Foreskin fibroblast (primary cell): ENCODE measurements at places on chromosomes 3 and 15.

DNA sequence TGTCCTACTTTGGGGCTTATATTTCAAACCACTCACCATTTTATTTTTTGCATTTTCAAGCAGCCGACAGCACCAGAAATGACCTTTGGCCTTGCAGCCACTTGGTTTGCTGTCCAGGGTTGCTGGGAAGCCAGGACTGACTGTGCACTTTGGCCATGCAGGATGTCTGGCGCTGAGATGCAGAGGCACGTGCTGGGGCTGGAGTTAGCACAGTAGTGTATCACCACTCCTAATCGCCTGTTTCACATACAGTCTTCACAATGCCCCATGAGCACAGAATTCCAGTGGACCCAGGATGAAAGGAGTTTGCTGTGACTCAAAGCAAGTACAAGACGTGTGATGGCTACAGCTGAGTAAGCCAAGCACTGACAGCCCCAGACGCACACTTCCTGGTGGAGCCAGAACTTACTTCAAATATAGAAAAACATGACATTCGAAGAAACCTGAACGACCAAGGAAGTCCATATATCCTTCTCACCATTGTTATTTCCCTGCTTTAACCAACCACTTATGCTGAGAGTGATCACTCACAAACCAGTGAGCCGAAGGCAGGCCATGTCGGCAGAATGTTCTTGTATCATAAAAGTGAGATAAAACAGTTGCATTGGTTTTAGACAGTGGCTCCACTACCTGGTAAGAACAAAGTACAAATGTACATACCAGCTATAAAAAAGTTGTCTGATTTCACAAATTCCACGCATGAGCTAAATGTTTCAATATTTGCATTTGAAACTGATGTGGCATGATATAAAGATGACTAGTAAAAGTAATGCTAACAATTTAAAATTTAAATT, 16.0 kb downstream of the OCA2 start:
- DNase-seq, result no peak

DNA sequence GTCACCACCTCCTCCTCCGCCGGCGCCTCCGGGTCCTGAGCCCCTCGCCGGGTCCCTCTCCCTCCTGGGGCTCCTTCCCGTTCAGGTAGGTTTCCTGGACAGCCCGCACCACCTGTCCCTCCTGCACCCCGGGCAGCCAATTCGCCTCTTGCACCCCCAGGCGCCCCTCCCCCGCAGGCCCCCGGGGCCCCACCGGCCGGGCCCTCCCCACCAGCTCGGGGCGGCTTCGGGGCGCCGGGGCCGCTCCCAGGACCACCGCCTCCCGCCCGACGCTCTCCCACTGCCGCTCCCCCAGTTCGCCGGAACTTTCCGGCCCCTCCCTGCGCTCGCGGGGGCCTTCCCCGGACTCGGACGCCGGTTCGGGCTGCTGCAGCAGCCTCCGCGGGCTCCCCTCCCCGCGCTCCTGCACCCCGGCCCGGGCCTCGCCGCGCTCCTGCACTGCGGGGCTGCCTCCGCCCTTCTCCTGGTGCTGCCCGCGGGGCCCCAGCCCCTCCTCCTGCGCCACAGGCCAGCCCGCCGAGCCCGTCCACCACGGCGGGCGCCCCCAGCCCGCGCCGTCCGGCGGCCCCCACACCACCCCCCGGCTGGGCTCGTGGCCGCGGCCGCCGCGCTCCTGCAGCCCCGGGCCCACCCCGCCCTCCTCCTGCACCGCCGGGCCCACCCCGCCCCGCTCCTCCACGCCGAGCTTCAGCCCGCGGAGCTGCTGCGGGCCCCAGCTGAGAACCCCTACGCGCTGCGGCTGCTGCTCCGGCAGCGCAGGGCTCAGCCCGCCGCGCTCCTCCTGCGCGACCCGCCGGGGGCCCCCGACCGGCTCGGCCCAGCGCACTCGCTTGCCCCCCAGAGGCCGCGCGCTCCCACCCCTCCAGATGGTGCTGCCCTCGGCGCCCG, 587 bp upstream of the TNK2 start:
- DNase-seq, result no peak

GRCh38 chr3:172635588-172635987, 75.3 kb downstream of the NCEH1 start:
- DNase-seq, result no peak

- DNase-seq, result no peak
Observed at GRCh38 chr3:52112056-52112455, 42.2 kb downstream of the POC1A start.
